ENCODE measurements at places on chromosomes 6 and 20.

DNA sequence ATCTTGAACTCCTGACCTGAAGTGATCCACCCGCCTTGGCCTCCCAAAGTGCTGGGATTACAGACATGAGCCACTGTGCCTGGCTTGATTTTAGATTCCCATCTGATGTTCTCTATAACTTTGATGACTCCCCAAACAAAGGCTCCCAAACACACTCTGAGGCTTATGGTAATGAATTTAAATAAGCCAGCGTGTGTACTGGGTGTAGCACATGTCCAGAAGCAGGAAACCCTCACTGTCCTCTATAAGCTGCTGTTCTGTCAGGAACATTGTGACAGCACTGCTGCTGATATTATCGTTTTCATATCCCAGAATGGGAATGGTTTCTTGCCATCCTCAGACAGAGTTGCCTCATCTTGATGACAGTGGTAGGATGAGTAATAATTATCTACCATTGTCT lies 54.1 kb upstream of the SALL4 start:
- no peak for DNase-seq

GRCh38 chr6:137043710-137044365 lies 927 bp downstream of the IL20RA start:
- no peak for DNase-seq

- DNase-seq: no peak
Observed at GRCh38 chr20:50286174-50286511, 95.5 kb downstream of the CEBPB start.

DNA sequence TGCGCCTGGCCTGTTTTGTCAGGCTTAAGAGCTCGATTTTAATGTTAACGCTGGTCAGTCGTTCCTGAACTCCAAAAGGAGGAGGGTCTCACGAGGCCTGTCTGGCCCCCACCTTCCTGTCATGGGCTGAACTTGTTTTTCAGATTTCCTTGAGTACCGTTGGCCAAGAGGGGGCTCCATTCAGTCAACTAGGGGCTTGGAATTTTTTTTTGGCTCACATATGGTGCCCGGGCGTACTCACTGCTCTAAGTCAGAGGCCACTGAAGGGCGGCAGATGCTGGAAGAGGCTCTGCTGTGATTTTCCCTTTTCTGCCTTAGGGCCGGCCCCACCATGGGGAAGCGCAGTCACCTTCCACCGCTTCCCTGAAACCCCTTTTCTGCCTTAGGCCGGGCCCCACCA lies 6.9 kb upstream of the BIRC7 start:
- DNase-seq: no peak

- DNase-seq: no peak
Observed at GRCh38 chr20:17916433-17916891, 52.1 kb downstream of the SNX5 start.

- DNase-seq: no peak
Observed at GRCh38 chr20:7770578-7770977, 169.7 kb downstream of the HAO1 start.

DNA sequence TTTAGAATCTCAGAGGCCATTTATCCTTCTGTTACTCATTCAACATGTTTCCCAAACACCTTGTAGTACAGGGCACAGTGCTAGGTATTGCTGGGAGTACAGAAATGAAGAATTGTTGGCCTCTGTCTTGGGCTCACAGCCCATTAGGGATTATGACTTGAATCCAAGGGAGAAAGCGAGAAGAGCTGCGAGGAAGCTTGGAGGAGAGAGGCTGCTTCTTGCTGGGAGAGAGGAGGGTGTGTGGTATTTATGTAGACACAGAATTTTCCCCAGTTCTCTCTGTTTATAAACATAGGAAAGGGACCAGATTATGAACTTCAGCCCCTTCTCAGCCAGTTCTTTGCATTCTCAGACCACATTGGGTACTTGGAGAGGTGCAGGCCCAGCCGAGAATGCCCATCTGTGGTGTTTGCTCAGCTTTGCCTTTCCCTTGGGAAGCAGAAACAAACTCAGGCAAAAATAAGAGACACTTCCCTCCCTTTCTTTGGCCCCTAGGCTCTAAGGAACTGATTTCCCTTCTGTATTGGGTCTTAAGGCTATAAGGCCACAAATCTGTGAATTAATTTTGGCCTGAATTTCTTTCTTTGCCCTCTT lies 17.9 kb downstream of the CHMP4B start:
- no peak for DNase-seq

- DNase-seq: no peak
Observed at GRCh38 chr6:108174371-108175175, 8.8 kb downstream of the NR2E1 start.

- DNase-seq: no peak
Observed at GRCh38 chr20:33685328-33686099, 671 bp downstream of the E2F1 start.

GRCh38 chr6:75532521-75532920 lies 38.9 kb upstream of the FILIP1 start:
- DNase-seq: no peak

DNA sequence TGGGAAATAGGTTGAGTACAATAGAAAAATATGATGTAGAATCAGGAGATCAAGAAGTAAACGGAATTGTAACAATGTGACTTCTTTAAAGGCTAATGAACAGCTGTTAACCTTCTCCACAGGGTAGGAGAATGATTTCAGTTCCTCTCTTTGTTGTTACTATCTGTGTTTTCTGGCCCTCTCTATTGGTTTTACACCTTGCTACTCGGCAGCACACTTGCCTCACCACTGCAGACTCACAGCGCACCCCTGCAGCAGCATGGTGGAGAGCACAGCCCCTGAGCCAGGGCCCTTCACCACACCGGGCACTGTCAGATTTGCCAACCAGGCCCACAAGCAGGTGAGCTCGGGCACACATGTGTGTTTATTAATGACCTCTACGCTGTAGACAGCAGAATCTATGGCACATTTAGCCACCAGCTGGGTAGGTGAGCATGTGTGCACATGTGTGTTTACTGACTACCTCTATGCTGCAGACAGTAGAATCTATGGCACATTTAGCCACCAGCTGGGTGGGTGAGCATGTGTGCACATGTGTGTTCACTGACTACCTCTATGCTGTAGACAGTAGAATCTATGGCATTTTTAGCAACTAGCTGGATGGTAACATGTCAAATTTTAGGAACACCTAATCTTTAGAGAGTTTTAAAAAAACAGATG lies 16.8 kb downstream of the SFT2D1 start:
- no peak for DNase-seq

GRCh38 chr6:14610141-14610540 lies 492.6 kb downstream of the CD83 start:
- no peak for DNase-seq

GRCh38 chr6:24950218-24950941 lies 14.6 kb upstream of the RIPOR2 start:
- DNase-seq: no peak

Measured in activated CD4-positive, alpha-beta T cell treated with anti-CD3 and anti-CD28 coated beads for 1 hour (primary cell).